Activated CD8-positive, alpha-beta T cell treated with anti-CD3 and anti-CD28 coated beads for 36 hours (primary cell): ENCODE measurements at places on chromosomes 1 and 21.
A peak's percentile ranks its signal among the peaks of the same experiment; 100 is the strongest.

DNA sequence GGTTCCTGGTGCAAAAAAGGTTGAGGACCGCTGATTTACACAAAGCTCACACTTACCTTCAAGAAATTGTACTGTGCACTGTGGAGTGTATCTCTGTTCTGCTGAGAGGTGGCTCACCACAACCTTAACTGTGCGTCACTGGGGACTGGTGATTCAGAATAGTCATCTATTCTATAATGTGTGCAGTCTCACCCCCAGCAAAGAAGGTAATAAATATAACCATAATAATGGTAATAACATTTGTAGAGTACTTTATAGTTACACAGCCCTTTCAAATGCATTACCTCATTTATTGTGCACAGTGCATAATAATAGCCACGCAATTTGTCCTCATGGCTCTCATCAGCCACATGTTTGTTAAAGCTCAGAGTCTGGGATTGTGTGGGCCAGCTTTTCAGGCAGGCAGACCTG, 59.4 kb upstream of the DUSP10 start:
- DNase-seq: peak; percentile 46

- no peak for DNase-seq
These were observed 8.2 kb downstream of the PAFAH2 start for GRCh38 chr1:25989440-25990234.

GRCh38 chr1:169779150-169779549, 15.6 kb downstream of the METTL18 start:
- no peak for DNase-seq

GRCh38 chr1:156122519-156123355, 8.2 kb downstream of the LMNA start:
- DNase-seq: no peak

DNA sequence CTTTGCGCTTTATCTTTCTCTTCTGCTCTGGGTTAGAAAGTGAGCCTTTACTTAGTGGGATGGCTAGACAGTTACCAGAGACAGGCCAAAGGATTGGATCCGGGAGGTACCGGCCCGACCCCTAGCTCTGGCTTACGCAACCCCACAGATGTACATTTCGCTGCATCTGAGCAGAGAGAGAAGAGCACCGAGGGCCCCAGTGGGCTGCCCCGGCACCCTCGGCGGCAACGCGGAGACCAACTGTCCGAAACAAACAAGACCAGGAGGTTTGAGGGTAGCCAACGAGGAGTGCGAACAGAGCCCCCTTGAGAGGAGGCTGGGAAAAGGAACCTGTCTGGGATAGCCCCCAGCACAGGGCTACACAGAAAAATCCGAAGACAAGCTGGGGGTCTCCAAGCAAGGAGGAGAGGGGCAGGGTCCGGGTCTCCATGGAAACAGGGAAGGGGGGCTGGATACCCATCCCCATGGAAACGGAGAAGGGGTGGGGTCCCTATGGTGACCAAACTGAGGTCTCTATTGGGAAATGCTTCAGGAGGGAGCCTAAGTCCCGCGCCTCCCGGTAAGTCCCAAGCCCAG, 373 bp downstream of the MTF1 start:
- DNase-seq: peak; percentile 12
